ENCODE measurements at places on chromosomes 11 and 22. TPM values are rescaled to one million over a fixed set of nuclear protein-coding genes. Genes with fewer than 3 reads are reported as not detected.

The KRTAP5-8 gene
- polyA plus RNA-seq = 0.13 TPM

GRCh38 chr11:17974246-17974645 is 38.6 kb downstream of the SERGEF start:
- H3K4me1 ChIP-seq = peaks cover 5% of the 10 kb centered on the region
- no peaks in the 10 kb centered on the region for H3K27me3 ChIP-seq
- H3K4me3 ChIP-seq = no peak overlapping the region
- no peak for DNase-seq

The MIOX gene
- polyA plus RNA-seq = 0.26 TPM

DNA sequence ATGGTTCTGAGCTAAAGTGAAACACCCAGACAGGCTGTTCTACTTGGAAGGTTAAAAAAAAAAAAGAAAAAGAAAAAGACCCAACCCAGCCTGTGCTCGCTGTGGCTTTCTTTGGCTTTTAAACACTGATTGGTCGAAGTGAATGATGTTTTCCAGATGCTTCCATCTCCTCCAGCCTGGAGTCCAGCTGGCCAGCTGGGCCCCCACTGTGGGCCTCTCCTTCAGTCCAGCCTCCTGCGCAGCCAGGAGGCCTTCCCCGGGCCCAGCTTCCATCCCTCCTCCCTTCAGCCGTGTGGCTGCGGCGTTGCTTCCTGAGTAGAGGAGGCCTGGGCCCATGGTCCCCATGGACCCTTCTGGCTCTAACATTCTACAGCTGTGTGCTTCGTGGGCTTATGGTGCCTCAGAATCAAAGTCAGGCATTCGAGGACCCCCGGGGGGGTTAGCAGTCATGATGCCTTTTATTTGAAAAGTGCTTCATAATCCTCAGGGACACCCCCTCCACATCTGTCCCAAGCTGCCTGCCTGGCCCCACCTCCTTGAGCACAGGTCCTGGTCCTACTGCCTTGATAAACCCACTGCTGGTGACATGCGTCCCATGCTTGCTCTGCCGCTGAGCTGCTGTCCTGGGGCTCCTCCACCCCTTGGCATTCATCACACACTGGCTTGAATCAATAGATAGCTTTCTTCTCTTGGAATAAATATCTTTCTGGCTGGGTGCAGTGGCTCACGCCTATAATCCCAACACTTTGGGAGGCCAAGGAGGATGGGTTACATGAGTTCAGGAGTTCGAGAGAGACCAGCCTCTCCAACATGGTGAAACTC is 42.2 kb upstream of the FBLN1 start:
- no peak overlapping the region for H3K27ac ChIP-seq
- H3K36me3 ChIP-seq = no peaks in the 10 kb centered on the region
- H3K4me3 ChIP-seq = no peak overlapping the region

GRCh38 chr11:33767624-33768023 is 6.7 kb downstream of the FBXO3 start:
- H3K36me3 ChIP-seq = peaks cover 81% of the 10 kb centered on the region
- no peak for DNase-seq
- H3K4me1 ChIP-seq = peaks cover 25% of the 10 kb centered on the region
- H3K27ac ChIP-seq = no peak overlapping the region
- H3K4me3 ChIP-seq = no peak overlapping the region
- no peaks in the 10 kb centered on the region for H3K27me3 ChIP-seq

- no peak overlapping the region for H3K4me3 ChIP-seq
- no peak for DNase-seq
- H3K27me3 ChIP-seq = no peaks in the 10 kb centered on the region
- peaks cover 23% of the 10 kb centered on the region for H3K36me3 ChIP-seq
- no peak overlapping the region for H3K27ac ChIP-seq
Measured at GRCh38 chr22:19129871-19130270, 1.2 kb upstream of the TSSK2 start.

GRCh38 chr11:24747275-24748251 is 250.7 kb downstream of the LUZP2 start:
- no peak for DNase-seq
- H3K4me3 ChIP-seq = no peak overlapping the region
- no peaks in the 10 kb centered on the region for H3K36me3 ChIP-seq
- H3K27me3 ChIP-seq = no peaks in the 10 kb centered on the region
- H3K27ac ChIP-seq = no peak overlapping the region
- no peaks in the 10 kb centered on the region for H3K4me1 ChIP-seq

The NTM gene
- 0.80 TPM for polyA plus RNA-seq

DNA sequence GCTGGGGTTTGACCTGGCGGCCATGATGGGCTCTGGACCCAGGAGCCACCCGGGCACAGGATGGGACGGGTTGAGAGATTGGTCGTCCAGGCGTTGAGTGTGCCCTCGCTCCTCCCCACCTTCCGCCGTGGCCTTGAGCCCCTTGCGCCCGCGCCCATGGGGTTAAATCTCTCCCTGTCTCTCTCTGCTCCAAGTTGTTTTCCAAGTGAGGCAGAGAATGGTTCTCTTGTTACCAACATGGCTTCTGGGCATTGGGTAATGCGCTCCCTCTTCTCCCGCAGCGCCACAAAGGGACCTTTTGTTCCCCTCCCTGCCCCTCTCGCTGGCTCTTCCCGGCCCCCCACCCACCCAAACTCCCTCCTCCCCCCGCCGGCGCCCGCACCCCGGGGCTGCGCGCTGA is 18.8 kb upstream of the PICK1 start:
- H3K36me3 ChIP-seq = no peaks in the 10 kb centered on the region
- H3K4me3 ChIP-seq = no peak overlapping the region
- H3K27me3 ChIP-seq = peaks cover 10% of the 10 kb centered on the region
- no peak overlapping the region for H3K27ac ChIP-seq

The PRR33 gene
- 0.20 TPM for polyA plus RNA-seq

- H3K4me3 ChIP-seq = no peak overlapping the region
- no peak overlapping the region for H3K27ac ChIP-seq
- peaks cover 75% of the 10 kb centered on the region for H3K36me3 ChIP-seq
- no peaks in the 10 kb centered on the region for H3K4me1 ChIP-seq
Measured at GRCh38 chr11:68938088-68938487, 34.4 kb downstream of the IGHMBP2 start.

DNA sequence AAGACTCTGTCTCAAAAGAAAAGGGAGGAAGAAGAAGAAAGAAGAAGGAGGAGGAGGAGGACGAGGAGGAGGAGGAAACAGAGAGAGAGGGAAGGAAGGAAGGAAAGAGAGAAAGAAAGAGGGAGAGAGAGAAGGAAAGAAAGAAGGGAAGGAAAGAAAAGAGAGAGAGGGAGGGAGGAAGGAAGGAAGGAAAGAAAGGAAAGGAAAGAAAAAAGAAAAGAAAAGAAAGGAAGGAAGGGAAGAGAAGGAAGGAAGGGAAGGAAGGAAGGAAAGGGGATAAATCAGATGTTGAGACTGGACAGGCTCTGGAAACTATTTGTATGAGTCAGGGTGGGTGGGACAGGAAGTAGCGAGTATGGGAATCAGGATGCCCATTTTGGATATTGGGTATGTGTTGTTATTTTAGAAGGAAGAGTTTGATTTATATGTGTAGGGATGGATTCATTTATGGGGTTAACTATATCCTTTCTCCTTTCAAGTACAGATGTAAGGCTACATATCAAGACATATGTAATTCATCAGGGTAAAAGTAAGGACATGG is 6.0 kb upstream of the RPL3 start:
- H3K27ac ChIP-seq = no peak overlapping the region
- no peak overlapping the region for H3K4me3 ChIP-seq
- no peaks in the 10 kb centered on the region for H3K27me3 ChIP-seq
- H3K36me3 ChIP-seq = no peaks in the 10 kb centered on the region
- no peak for DNase-seq

The XKR3 gene
- polyA plus RNA-seq = 0.09 TPM

The PLEKHB1 gene
- 8.3 TPM for polyA plus RNA-seq

GRCh38 chr11:64566042-64566914 is 24.7 kb upstream of the SLC22A12 start:
- no peaks in the 10 kb centered on the region for H3K27me3 ChIP-seq
- DNase-seq = peak; percentile 75
- peaks cover 27% of the 10 kb centered on the region for H3K4me1 ChIP-seq

- H3K36me3 ChIP-seq = no peaks in the 10 kb centered on the region
- no peak overlapping the region for H3K27ac ChIP-seq
- no peak for DNase-seq
- H3K27me3 ChIP-seq = no peaks in the 10 kb centered on the region
- H3K4me1 ChIP-seq = no peaks in the 10 kb centered on the region
Measured at GRCh38 chr11:104765401-104766095, 132.7 kb downstream of the CASP12 start.

The UCP3 gene
- 0.68 TPM for polyA plus RNA-seq

DNA sequence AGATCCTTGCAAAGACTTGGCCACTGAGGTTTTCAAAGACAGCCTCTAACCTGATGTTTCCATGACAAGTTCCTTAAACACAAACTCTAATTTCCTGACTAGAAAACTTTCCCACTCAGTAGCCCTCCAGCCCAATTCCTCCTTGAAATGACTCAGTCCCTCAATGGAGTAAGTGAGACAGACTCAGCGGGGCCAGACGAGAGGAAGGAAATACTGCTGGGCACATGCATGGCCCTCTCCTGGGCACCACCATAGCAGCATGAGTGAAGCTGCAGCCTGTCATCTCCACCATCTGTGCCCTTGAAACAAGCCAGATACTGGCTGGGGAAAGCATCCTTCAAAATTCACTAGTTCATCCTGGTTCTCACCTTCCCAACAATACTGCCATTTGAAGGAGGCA is 76.2 kb upstream of the GDPD4 start:
- peaks cover 77% of the 10 kb centered on the region for H3K36me3 ChIP-seq
- H3K27me3 ChIP-seq = no peaks in the 10 kb centered on the region
- no peak for DNase-seq
- no peak overlapping the region for H3K27ac ChIP-seq
- H3K4me1 ChIP-seq = peaks cover 4% of the 10 kb centered on the region

The OR1S1 gene
- not detected for polyA plus RNA-seq

GRCh38 chr11:111761036-111761435 is 5.2 kb downstream of the PPP2R1B start:
- no peak for DNase-seq
- no peak overlapping the region for H3K4me3 ChIP-seq
- H3K27me3 ChIP-seq = no peaks in the 10 kb centered on the region
- peaks cover 39% of the 10 kb centered on the region for H3K4me1 ChIP-seq
- no peaks in the 10 kb centered on the region for H3K36me3 ChIP-seq

The RNF141 gene
- polyA plus RNA-seq = 13.3 TPM

GRCh38 chr11:69683764-69684333 is 8.7 kb upstream of the LTO1 start:
- H3K4me3 ChIP-seq = no peak overlapping the region
- no peaks in the 10 kb centered on the region for H3K36me3 ChIP-seq
- DNase-seq = peak; percentile 54
- H3K4me1 ChIP-seq = peaks cover 11% of the 10 kb centered on the region
- H3K27me3 ChIP-seq = no peaks in the 10 kb centered on the region
- no peak overlapping the region for H3K27ac ChIP-seq

The APOA1 gene
- polyA plus RNA-seq = 3.3 TPM

GRCh38 chr22:42217019-42217751 is 53.3 kb downstream of the TCF20 start:
- no peak for DNase-seq
- no peak overlapping the region for H3K27ac ChIP-seq
- H3K4me1 ChIP-seq = peaks cover 18% of the 10 kb centered on the region

- H3K27me3 ChIP-seq = no peaks in the 10 kb centered on the region
- DNase-seq = no peak
- no peaks in the 10 kb centered on the region for H3K36me3 ChIP-seq
- no peak overlapping the region for H3K4me3 ChIP-seq
- peak overlapping the region; percentile 71 for H3K27ac ChIP-seq
Measured at GRCh38 chr11:105181100-105181499, 41.5 kb upstream of the CARD18 start.

DNA sequence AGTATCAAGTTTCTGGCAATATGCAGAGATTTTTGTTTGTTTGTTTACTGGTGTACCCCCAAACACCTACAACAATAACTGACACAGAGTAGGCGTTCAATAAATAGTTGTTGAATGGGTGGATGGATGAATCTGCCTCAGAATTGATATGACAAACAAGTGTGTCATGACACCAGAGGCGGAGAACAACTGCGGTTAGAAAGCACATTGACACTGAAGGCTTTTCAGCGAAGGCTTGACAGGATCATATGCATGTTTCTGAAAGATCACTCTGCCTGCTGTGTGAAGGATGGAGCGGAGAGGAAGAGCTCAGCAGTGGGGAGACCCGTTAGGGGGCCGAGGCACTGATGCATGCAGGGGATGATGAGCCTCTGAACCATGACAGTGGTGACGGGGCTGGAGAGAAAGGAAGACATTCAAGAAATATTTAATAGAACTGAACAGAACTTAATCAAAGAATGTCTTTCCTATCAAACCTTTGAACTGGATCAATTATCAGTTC is 108.5 kb upstream of the USP47 start:
- no peaks in the 10 kb centered on the region for H3K36me3 ChIP-seq
- DNase-seq = no peak

DNA sequence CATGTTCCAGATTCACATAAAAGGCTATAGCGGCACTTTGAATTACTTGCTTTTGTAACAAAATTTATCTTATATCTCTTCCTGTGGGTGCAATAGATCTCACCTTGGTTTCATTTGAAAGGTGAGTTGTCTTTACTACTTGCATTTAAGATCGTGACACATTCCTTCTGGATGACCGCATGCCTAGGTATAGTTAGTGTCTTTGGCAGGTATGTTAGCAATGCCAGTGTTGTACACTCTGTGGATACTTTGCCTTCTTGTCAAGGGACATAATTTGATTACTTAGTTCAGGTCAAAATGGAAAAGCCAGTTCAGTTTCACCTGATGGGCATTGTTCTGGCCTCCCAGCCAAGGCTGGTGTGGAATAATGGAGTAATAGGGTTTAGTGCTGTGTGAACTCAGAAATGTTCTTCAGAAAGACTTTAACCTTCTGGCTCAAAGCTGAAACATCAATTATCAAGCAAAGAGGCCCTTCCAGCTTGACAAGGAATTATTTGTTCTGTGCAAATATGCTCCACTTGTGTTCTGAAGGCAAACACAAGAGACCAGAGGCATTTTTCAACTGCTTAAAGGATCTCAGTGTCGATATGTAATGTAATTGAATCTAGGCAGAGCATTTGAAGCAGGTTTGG is 64.6 kb downstream of the AMOTL1 start:
- H3K4me1 ChIP-seq = no peaks in the 10 kb centered on the region
- H3K4me3 ChIP-seq = no peak overlapping the region
- peaks cover 30% of the 10 kb centered on the region for H3K36me3 ChIP-seq
- no peak overlapping the region for H3K27ac ChIP-seq
- no peak for DNase-seq
- H3K27me3 ChIP-seq = no peaks in the 10 kb centered on the region

The TSKU gene
- polyA plus RNA-seq = 1.1 TPM

The SLC16A8 gene
- polyA plus RNA-seq = 1.2 TPM

- H3K4me3 ChIP-seq = peak overlapping the region; percentile 83
- H3K27me3 ChIP-seq = no peaks in the 10 kb centered on the region
- peaks cover 85% of the 10 kb centered on the region for H3K36me3 ChIP-seq
- peak overlapping the region; percentile 93 for H3K27ac ChIP-seq
- H3K4me1 ChIP-seq = peaks cover 49% of the 10 kb centered on the region
- DNase-seq = peak; percentile 59
Measured at GRCh38 chr11:65653229-65654225, 9.2 kb downstream of the RELA start.
